ENCODE measurements at places on chromosomes 5 and 9. TPM values are rescaled to one million over a fixed set of nuclear protein-coding genes. Genes with fewer than 3 reads are reported as not detected.
A peak's percentile ranks its signal among the peaks of the same experiment; 100 is the strongest.

GRCh38 chr9:6226696-6227095 lies 11.1 kb downstream of the IL33 start:
- no peak for DNase-seq

ARL14EPL gene
- total RNA-seq, result not detected

GRCh38 chr5:112034421-112034979 lies 277.5 kb upstream of the NREP start:
- DNase-seq, result no peak

GRCh38 chr5:108386345-108387061 lies 4.6 kb upstream of the FBXL17 start:
- DNase-seq, result no peak

- no peak for DNase-seq
Measured at GRCh38 chr9:80755586-80755985, 933.8 kb downstream of the TLE1 start.

COL23A1 gene
- 3.0 TPM for total RNA-seq

OSTF1 gene
- 36.5 TPM for total RNA-seq

NHP2 gene
- 73.9 TPM for total RNA-seq

RANBP17 gene
- total RNA-seq, result 21.7 TPM

STPG3 gene
- not detected for total RNA-seq

CCL27 gene
- total RNA-seq, result not detected

BTNL8 gene
- not detected for total RNA-seq

SLC34A1 gene
- not detected for total RNA-seq

FOXD4L5 gene
- not detected for total RNA-seq

DNA sequence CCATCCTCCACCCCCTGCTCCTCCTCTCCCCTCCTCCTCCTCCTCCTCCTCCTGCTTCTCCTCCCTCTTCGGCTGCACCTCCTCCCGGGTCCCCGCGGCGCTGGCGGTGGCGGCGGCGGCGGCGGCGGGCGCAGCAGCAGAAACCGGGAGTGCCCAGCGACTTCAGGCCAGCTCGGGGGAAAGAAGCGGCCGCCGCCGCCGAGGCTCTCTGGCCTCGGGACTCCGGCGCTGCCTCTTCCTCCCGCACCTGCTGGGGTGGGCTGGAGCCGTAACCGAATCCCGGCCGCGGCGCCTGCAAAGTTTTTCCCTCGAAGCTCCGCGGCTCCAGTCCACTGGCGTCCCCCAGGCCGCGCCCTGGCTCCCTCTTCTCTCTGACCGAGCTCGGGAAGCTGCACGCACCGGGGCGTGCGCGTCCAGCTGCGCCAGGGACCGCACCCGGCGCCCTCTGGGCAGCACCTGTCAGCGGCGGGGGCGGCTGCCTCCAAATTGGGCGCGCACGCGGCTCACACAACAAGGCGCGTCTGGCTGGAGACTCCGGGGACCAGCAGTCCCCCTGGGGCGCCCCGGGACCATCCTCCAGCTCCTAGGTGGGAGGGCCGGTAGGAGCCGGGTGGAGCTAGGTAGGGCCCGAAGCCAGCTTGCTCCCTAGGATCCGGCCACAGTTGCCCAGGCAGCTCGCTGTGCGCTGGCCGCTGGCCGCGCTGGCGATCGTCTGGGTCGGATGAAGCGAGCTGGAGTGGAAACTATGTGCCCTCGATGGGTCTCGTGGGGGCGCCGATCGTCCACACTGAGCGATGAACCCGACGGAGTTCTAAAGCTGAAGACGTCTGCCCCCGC lies at the start of gene MCTP1:
Gene MCTP1, minus strand, starts transcription at position 523 of the 837 bp plus-strand sequence.
- no peak for DNase-seq

DNA sequence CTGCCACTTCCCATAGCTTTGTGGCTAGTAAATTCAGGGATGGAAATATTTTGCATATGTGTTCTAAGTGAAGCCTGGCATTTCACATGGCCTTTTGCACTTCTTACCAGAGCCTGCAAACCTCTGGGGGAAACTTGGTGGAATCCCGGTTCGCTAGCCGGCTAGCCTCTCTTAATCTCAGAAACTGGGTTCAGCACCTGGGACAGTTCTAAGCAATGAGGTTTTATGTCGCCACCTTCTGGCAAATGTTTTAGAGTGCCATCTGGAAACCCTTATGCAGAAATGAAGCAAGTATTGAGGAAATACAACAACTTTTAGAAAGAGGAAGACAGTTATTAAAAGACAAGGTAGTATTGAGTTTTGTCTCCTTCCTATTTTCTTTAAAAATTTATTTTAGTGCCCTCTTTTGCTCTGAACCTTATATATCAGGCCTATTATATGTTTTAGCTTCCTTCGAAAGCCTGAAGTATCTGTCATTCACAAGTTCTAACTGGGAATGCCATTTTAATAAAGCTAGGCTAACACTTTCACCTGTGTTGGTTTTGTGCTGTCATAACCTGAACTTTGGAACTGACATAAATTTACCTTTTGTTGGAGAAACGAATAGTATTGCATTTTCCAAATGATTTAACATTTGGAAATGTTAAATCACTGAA lies 963 bp upstream of the HTR1A start:
- DNase-seq, result no peak

DNA sequence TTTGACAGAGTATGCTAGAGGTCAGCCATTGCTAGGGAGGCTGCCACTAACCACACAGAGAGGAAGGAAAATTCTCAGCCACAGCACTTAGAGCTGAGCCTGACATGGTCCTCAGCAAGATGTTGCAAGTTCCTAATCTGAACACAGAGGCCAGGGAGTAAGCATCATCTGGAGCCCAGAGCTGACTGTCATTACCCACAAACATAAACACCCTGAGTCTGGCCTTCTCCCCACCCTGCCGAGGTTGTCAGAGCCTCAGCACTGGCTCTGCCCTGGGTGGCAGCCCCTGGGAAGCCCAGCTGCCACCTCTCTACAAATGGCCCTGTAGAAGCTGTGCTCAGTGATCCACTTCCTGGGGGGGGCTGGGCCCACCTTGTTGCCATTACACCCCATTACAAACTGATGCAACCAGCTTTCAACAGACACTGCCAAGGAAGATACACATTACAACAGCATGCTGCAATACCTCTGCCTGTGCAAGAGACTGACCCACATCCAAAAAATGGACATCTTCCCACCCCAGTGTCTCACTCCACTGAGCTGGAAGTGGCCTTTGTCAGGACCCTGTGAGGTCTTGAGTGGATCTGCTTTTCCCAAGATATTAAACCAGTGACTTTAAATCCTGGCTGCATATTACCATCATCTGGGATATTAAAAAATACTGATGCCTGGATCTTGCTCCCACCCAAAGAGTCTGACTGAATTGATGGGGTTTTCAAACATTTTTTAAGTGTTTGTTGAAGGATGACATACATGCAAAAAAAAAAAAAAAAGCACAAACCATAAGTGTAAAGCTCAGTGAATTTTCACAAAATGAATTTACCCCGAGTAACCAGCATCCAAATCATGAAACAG lies 33.0 kb downstream of the IRF1 start:
- DNase-seq, result no peak

- DNase-seq, result no peak
Measured at GRCh38 chr9:136031741-136032730, 63.1 kb downstream of the NACC2 start.

DNA sequence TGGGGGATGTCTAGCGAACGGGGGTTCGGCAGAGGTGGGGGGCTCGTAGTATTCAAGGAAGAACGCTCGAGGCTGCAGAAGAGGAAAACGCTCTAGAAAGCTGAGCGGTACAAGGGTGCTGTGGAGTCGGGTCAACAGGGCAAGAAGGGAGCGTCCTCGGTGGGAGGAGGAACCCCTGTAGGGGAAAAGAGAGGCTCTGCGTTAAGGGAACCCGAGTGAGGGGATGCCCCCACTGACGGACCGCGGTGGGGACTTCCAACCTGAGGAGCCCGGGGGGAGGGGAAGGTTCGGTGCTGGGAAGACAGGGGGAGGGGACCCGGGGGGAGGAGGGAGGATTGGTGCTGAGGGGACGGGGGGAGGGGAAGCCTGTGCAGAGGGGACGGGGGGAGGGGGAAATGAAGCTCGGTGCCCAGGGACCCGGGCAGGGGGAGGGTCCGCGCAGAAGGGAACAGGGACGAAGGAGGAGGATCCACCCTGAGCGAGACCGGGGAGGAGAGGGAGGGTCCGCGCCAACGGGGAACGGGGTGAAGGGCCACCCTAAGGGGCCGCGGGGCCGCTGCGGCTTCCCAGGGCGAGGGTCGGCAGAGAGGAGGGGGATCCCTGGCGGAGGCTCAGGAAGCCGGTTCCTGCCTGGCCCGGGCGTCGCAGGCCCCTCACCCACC lies 621 bp downstream of the NR6A1 start:
- DNase-seq, result peak; percentile 82

DNA sequence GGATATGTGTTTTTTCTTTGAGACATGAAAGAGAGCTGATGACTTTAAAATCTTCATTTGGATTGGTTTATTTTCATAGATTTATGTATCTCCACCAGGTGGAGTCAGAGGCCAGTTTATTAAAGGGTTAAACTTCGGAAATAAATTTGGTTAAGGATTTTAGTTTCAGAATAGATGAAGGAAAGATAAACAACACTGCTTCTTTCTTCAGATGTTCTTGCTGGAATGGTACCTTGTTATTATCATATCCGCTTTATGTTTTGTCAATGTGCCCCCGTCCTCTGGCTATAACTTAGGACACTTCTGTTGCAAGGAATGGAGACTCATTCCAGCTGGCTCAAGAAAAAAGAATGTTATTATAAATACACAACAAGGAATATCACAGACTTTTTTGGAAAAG lies 81.2 kb downstream of the ALDH1A1 start:
- DNase-seq, result no peak

DNA sequence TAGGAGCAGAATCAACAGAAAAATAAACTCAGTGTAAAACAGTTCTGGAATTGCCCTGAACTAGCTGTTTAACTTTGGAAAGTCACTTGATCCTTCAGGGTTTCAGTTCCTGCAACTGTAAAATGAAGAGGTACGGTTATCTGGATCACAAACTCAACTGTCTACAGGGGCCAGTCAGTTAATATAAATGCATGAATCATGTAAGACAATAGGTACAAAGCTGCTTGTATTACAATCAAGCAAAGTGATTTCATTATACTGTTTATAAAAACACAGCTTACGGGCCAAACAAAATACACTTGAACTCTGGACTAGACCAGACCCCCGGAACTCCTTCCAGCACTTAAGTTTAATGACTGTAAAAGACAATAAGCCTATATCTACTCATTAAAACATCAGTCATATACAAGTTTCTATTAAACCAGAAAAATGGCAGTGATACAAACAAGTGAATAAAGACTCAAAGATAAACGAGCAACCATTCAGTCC lies 73.0 kb downstream of the MRPS27 start:
- DNase-seq, result no peak

FBN2 gene
- 4.3 TPM for total RNA-seq

SPINK13 gene
- not detected for total RNA-seq

GRCh38 chr9:132575005-132575609 lies 7.3 kb upstream of the BARHL1 start:
- DNase-seq, result peak; percentile 93

PDCD1LG2 gene
- total RNA-seq, result 5.4 TPM

- DNase-seq, result no peak
Measured at GRCh38 chr5:84332106-84332505, 52.6 kb downstream of the EDIL3 start.

DNA sequence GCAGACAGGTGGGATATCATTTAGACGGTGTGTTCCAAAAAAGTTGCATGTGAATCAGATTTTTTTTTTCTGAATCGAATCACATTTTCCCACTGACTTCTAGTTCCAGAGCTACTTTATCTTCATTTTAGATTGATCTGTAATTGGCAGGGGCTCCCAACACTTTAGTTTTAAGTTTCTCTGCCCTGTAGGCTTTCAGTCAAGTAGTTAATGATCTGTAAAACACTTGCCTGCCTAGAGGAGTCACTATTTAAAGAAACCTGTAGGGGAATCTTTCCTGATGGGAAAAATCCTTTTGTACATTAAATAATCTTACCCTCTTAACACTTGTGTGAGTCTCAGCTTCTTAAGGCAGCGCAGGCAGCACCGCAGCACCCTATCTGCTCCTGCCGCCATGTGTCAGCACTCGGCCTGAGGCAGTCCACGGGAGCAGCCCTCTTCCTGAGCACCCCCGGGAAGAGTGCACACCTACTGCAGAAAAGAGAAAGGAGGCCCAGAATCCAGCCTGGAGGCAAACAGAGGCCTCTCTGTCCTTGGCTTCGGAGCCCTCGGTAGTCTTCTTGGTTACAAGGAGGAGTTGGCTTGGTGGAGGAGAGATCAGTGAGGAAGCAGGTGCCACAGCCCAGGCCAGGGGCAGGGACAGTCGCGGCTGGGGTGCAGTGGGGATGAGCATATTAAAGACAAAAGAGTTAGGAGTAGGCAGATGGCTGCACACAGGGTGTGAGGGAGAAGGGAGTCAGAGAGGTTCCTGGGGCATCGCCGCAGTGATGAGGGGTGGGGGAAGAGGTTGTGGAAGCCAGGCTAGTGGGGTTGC lies 209.3 kb downstream of the GAPVD1 start:
- DNase-seq, result no peak

C5orf58 gene
- total RNA-seq, result not detected

GRCh38 chr9:79461712-79462111 lies 110.1 kb upstream of the TLE4 start:
- DNase-seq, result no peak

DNA sequence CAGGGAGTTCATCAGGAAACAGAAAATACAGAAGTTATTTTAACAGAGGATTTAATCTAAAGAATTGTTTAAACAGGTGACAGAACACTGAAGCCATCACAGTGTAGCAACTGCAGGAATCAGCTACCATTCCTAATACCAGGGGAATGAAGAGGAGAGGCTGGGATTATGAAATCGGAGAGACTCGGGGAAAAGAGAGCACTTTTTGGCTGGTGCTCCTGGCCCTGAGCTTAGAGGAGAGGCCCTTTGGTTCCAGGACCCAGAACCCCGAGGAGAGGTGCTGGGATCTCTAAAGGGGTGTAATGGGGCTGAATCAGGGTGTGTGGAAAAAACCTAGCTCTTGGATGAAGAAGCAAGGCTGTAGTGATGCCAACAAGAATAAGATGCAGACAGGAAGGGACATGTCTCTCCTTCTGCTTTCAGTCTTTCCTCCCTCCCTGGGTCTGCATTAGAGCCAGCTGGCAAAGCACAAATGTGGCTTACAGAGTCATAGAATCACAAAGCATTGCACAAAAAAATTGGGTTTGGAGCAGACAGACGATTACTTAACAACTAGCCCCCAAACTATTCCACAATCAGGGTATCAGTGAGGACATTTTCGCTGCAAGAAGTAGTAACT lies 11.6 kb upstream of the SFXN1 start:
- no peak for DNase-seq
